Spinal cord (tissue), 10 donors: ENCODE measurements at places on chromosomes 13 and 19. TPM values are rescaled to one million over a fixed set of nuclear protein-coding genes. Genes with fewer than 3 reads are reported as not detected.

DNA sequence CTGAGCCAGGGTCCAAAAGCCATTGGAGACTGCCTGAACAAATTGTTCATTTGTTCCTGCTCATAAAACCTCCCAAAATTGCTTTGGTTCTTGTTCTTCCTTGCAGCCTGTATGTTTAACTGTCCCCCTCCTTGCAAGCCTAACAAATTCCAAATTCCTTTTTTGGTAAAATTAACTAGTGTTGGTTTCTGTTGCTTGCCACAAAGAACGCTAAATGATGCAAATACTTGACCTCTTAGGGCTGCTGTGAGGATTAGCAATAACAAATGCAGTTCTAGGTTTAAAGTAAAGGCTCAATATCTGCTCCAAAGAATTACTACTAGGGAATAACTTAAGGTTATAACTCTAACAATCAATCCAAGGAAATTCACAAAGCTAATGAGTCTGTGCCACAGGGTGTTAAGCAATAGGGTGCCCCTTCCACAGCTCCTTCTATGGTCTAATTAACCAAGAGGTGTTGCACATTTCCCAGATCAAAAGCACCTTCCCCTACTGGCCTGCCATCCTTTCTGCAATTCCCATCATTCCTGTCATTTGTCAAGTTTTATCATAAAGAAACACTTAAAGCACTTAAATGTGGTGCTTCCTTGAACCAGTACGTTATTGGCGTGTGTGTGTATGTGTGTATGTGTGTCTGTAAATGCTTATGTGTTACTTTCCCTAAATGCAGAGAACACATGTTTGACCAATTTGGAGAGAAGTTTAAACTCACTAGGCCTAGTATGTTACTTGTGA lies 110.2 kb downstream of the RAP2A start:
- no peak for DNase-seq

- no peak for DNase-seq
Measured at GRCh38 chr19:16527334-16527935, 14.8 kb downstream of the CHERP start.

DNA sequence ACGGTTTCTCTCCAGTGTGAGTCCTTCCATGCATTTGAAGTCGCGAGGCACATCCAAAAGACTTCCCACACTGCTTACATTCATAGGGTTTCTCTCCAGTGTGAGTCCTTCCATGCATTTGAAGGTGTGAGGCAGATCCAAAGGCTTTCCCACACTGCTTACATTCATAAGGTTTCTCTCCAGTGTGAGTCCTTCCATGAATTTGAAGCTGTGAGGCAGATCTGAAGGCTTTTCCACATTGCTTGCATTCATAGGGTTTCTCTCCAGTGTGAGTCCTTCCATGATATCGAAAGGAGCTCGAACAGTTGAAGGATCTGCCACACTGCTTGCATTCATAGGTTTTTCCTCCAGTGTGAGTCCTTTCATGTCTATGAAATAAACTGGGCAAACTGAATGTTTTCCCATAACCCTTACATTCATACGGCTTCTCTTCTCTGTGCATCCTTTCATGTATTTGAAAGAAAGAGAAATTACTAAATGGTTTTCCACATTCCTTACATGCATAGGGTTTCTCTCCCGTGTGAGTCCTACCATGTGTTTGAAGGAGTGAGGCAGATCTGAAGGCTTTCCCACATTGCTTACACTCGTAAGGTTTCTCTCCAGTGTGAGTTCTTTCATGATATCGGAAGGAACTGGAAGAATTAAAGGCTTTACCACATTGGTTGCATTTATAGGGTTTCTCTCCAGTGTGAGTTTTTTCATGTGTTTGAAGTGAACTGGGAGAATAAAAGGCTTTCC lies 20.3 kb downstream of the ZNF433 start:
- DNase-seq: no peak

Gene ANKLE1
- total RNA-seq: 0.79 TPM

- no peak for DNase-seq
Measured at GRCh38 chr19:3818918-3819317, 32.7 kb upstream of the MATK start.

Gene GAPDHS
- not detected for total RNA-seq

- DNase-seq: no peak
Measured at GRCh38 chr19:40453151-40453735, 9.1 kb upstream of the SERTAD3 start.

Gene ZNF431
- total RNA-seq: 20.1 TPM

Gene ELAVL3
- 25.8 TPM for total RNA-seq
